ENCODE measurements at places on chromosomes 2 and 18.

GRCh38 chr2:204628926-204629712, 83.8 kb downstream of the PARD3B start:
- DNase-seq, result no peak

DNA sequence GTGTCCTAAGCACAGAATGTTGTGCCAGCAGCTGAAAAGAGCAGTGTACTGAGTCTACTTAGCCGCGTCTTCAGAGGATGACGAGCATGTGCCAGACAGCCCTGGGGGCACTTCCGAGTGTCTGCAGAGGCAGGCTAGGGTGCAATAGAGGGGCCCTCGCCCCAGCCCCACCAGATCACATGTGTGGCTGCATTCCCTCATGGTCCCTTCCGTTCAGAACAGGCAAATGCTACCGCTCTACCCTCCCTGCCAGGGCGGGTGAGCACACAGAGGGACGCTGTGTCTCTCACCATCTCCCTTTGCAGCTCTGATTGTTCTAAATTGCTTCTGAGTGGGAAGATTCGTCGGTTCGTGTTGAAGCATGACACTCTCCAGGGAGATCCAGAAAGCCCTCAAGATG, 212.2 kb upstream of the RAB12 start:
- DNase-seq, result no peak

DNA sequence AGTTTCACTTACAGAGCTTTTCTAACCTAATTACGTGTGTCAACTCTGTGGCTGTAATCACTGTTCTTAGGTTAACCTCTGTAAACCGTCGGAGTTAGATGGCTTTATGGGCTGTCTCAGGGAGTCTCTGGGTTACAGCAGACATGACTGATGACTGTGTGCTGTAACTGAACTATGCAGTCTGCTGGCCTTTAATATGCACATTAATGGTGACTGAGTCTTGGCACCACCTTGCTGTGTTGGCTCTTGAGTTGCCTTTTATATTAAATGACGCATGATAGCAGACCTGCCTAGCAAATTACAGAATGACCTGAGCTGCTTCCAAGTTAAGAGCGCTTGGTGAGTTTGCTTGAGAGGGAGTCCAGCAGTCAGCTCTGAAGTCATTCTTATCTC, 90.1 kb downstream of the ACKR3 start:
- DNase-seq, result no peak

- no peak for DNase-seq
These were observed 246.5 kb downstream of the LDLRAD4 start for GRCh38 chr18:13465124-13465446.

DNA sequence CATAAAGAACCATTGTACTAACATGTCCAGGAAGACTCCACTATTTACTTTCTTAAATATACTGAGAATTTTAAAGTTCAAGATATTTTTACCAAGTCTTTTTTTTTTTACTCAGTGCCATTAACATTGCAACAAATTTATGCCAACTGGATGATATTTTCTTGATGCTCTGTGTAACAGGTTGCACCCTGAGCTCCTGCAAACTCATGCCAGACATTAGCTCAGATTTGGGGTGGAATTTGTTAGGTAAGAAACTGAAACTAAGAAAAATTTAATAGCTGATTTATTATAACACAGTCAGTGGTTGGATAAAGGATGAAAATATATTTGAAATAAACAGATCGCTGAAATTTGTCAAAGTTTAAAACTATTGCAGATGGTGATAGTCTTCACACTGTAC, 228.6 kb upstream of the SPHKAP start:
- DNase-seq, result no peak

DNA sequence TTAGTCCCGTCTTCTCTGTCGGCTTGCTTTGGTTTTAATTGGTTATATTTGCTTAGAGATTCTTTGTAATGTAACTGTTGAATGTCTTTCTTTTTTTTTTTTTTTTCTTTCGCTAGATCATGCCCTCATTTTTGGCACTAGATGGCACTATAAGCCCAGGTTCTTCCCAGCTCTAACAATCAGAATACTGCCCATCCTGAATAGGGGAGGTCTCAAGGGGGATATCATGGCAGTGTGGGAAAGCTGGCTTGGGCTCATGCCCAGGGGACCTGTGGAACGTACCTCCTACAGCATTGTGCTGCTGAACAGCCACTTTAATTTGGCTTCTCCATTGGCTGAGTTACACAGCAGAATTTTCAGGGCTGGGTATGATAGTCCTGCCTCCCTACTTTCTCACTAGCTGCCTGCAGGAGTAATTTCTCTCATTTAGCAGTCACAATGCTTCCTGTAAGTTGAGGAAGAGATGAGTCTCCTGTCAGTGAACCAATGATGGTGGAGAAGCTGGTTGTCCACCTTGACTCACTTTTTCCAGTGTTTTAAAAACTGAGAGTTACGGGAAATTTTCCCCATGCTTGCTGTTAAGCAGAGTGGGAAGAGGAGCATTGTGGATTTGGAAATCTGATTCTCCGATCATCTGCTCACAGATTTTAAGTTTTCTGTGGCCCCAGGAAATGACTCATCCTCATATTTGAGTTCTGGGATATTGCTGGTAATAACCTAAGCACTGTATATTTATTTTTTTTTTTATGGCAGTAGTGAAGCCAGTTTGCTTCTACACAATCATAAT, 47.2 kb downstream of the RAD51AP2 start:
- DNase-seq, result no peak

DNA sequence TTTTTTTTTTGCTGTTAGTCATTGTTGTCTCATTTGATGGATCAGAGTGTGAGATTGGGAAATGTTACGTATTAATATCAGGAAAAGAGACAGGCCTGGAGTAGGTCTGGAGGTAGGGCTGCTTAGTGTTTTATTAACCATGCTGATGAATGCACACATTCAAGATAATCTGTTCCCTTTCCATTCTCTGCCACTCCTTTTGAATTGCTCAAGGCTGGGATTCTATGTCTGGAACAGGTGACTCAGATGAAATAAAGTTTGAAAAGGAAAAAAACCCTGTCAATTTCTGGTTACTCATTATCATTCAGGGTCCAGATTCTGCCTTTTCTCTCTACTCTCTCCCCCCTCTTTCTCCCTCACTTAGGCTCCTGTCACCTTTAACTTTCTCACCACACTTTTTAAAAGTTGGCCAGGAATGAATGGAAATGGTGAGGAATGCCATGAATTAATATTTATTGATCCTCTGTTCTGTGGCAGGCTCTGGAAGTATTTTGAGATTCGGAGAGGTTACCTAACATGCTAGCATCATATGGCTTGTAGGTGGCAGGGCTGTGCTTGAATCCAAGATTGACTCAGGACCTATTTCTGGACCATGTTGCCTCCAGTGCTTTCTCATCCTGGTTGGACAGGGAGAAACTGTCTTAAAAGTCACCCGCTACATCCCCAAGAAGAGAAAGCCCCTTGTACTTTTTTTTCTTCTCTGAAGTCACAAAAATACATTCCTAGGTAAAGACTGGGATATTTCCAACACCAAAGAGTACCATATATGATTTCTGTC, 40.2 kb downstream of the MAP4K4 start:
- no peak for DNase-seq

DNA sequence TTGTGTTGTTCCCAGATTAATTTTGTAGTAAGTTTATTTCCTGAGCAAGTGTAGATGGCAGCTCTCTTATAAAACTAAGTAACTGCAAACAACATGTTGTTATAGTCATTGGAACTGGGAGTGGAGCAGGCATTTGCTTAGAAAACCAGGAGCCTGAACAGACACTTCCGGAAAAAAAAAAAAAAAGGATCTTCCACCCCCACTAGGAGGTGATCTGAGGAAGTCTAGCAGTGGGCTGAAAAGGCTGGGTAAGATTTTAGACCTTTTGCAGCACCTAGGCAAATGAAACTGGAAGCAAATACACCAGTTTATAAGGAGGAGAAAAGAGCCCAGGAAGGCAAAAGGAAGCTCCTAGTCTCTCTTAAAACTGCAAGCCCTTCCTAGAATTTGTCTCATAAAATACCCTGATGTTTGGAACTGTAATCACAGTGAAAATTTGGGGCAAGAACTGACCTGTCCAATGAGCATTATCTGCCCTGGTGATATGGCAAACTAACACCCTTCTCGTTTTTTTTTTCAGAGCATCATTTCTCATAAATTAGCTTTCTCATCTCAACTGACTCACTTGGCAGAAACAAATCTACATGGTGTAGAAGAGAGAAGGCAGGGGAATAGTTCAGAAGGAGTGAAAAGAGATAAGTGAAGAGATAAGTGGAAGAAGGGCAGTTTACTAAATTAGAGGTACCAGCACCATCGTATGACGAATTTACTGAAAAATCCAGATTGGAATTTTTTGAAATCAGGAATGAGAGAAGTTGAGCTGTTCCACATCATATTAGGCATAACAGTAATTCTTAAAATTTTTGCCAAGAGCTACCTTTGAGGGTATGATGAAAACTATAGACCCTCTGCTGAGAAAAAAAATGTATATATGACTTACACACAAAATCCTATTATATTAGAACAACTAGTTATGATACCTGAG, 4.2 kb upstream of the CCNYL1 start:
- DNase-seq, result no peak

DNA sequence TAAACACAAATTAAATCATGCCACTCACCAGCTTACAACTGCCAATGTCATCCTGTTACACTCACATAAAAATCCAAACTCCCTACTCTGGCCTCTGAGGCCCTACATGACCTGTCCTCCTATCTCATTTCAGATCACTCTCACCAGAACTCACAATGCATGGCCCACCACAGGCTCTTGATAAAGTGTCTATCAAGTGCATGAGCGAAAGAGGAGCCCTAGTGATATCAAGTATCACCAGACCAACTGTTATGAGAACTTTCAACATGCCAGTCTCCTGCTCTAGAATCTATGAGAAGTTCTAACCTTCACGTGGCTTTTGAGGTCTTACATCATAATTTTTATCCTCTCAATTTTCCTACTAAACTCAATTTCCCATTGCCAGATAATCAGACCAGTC, 76.4 kb upstream of the CD226 start:
- no peak for DNase-seq

Data from AG20443 (cell line).